T47D (cell line): ENCODE measurements at places on chromosomes 12 and 14.

GRCh38 chr14:70698288-70698687, 56.6 kb downstream of the TTC9 start:
- DNase-seq, result no peak

DNA sequence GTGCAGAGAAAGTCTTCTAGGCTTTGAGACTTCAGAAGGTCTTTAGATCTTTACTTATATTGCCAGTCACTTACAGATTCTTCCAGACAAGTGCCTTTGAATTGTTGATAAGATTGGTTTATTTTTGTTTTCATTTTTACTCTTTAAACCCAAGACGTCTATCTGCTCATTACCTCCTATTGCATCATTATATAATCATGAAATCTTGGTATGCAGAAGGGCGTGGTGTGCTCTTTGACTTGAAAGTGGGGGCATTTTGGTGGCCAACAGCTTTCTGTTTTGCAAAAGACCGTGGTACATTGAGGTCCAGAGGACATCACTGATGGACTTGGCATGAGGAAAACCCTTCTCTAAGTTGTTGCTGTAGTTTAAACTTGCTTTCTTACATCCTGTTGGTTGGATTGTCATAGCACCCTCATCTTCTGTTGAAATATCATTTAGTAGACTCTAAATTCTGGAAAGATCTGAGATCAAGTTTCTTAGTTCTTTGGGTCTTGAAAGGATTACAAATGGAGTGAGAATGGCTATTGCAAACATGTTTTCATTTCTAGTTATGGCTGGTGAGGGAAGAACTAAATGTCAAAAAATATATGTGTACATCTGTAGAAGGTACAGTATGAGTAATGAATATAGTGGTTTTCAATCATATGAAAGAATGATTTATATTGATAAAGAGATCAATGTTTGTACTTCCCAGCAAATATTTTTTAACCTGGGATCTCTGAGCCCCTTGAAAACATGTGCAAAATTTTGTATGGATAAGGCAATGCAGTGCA, 441.8 kb downstream of the NRXN3 start:
- DNase-seq, result no peak

GRCh38 chr12:59833408-59833807, 237.6 kb downstream of the SLC16A7 start:
- no peak for DNase-seq

- no peak for DNase-seq
These were observed 340.3 kb upstream of the ATP2B1 start for GRCh38 chr12:90048918-90049317.

- no peak for DNase-seq
These were observed 19.6 kb downstream of the CCDC60 start for GRCh38 chr12:119354172-119354571.

- DNase-seq, result no peak
These were observed 23.0 kb downstream of the RTL1 start for GRCh38 chr14:100880271-100881101.

DNA sequence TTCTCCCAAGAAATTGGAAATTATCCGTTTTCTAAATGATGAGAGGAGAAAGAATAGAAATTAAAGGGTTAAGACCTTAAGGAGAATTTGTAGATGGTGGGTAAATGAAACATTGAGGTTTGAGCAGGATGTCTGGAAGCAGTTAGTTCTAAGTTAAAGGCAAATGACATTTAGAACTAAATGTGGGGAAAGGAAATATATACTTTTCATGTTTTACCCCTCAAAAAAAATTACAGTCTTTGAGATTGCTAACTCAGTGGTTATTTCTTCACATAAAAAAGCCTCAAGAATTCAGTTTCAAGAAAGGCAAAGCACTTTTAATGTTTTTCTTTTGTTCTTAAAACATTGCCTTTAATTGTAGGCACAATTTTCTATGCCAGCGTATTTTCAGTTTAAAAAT, 114.0 kb downstream of the PLEKHA5 start:
- no peak for DNase-seq

- no peak for DNase-seq
These were observed 10.0 kb downstream of the VRTN start for GRCh38 chr14:74358176-74358829.

GRCh38 chr14:35155962-35156361, 33.6 kb downstream of the PRORP start:
- no peak for DNase-seq

DNA sequence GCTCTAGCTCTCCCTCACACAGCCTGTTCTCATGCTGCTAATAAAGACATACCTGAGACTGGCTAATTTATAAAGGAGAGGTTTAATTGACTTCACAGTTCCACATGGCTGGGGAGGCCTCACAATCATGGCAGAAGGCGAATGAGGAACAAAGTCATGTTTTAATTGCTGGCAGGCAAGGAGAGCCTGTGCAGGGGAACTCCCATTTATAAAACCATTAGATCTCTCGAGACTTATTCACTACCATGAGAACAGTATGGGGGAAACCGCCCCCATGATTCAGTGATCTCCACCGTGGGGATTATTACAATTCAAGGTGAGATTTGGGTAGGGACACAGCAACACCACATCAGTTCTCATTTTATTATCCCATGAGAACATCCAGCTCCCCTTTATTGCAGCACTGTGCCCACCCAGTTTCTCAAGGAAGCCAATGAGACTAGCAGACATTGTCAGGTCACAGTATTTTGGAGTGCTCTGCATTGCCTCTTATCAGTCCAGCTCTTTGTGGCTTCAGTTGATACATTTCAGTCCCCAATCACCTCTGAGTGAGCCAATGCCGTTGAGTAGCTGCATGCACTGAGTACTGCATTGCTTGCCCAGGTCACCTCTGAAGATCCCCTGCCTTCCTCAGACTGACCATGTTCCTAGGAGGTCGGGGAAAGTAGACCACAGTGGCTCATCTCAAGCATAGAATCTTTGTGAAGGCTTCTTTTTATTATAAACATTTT, 131.2 kb downstream of the CRADD start:
- DNase-seq, result no peak

- no peak for DNase-seq
These were observed 290.8 kb downstream of the ERC1 start for GRCh38 chr12:1281683-1282366.

DNA sequence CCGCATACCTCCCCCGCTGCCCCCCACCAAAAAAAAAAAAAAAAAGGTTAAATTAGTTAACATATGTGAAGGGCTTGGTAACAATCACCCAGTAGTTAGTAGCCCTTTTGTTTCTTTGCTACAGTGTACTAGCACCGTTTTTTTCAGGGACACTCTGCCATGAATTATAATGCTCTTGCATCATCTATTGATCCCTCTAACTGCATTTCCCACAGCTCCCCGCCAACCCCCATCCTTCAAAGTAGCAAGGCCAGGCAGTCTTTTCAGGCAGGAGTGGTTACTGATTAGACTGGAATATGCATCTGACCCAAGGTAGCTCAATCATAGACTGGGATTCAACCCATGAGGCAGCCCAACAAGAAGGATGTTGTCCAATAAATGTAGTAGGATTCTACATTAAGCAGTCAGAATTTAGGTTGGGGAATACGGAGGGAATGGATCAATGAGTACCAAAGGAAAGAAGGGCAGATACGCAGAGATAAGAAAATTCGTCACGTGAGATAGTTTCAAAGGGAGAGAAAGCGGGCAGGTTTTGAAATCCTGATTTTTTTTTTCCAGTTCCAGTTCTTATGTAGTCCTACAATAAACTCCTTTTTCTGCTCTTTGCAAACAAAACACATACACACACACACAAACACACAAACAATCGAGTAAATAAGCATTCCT, 39.8 kb upstream of the CRACR2A start:
- DNase-seq, result no peak

- no peak for DNase-seq
These were observed 14.1 kb upstream of the ETV6 start for GRCh38 chr12:11635341-11635740.

DNA sequence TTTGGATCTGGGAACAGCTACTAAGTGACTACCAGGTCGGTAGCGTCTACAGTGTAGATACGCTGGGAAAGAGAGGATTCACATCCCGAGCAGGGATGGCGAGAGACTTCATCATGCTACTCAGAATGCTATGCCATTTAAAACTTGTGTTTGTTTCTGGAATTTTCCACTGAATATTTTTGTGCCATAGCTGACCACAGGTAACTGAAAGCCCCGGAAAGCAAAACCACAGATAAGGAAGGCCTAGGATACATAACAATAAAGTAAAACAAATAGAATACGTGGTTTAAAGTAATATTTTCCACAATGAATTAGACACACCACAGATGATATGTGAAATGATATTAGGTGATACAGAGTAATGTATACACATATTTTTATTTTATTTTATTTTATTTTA, 7.9 kb upstream of the HCAR1 start:
- no peak for DNase-seq

GRCh38 chr14:104349950-104350349, 211.6 kb downstream of the KIF26A start:
- no peak for DNase-seq

DNA sequence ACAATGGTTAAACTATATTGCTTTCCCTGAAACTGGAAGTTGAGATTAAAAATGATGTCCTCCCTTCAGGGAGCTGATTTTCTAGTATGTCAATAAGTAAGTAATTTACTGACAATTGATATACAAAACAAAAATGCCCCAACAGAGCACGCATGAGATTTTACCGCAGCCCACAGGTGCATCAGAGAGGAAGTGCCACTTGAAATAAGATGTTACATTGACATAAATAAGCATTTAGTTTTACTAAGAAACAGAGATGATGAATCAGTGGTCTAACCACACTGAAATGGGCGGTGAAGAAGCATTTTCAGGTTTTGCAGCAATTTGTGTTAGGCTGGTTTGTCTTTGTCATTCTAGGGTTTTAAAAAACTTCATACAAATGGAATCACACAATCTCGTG, 8.8 kb upstream of the CLECL1 start:
- no peak for DNase-seq

DNA sequence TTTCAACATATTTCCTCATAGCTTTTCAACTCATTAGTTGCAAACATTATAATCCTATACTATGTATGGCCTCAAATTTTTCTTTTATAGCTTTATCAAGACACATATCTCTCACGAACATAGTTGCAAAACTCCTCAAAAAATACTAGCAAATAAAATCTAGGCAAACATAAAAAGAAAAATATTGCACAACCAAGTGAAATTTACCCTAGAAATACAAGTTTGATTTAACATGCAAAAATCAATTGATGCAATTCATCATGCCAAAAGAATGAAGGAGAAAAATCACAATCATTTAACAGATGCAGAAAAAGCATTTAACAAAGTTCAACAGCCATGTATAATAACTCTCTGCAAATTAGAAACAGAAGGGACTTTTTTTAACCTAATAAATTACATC, 33.3 kb upstream of the KCNH5 start:
- DNase-seq, result no peak

DNA sequence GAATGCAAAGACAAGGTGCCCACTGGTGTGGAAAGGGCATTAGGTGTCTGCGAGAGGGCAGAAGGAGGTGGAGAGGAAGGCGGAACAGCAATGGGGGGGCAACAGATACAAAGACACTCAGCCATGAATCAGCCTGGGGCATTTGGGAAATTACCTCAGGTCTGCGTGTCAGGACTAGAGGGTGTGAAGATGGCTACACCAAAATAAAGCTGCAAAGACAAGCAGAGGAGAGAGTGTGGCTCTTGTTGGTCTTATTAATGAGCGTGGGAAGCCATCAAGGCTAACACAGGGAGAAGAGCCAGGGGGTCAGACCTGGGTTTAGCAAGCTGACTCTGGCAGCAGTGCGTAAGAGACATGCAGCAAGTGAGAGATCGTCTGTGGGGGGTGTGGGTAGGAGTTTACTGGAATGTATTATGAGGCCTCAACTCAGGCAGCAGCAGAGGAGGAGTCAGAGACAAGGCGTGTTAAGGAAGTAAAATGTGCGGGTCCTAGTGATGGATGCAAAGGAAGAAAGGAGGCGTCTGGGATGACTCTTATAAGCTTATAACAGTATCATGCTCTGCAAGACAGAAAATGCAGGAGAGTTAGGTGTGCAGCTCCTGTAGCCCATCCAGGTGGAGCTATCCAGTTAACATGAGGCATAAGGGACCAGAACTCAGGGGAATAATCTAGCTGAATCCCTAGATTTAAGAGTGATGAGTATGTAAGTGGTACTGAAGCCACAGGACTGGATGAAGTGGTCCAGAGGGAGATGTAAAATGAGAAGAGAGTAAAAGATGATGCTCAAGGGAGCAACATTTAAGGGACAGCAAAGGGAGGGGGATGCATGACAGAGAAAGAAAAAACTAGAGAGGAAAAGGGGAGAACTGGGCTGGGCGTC, 50.4 kb downstream of the KCNK10 start:
- no peak for DNase-seq
